Activated CD4-positive, alpha-beta memory T cell treated with anti-CD3 and anti-CD28 coated beads for 36 hours (primary cell): ENCODE measurements at places on chromosomes 2 and 18.

DNA sequence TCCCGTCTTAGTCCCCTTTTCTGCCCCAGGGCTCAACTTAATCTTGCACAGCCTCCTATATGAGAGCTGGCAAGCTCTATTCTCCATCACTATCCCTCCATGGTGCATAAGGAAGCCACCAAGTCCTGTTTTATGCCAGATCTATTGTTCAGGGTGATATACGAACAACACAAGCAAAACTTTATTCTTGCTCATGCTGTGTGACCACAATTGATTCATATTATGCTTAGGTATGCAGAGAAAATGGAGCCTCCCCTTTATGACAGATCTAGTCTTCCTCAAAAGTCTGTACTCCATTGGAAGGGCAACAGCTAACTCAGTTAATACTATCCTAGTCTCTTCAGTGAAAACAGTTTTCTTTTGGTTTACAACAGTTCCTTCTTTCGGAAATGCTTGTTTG, 94.0 kb upstream of the STON1 start:
- no peak for DNase-seq

DNA sequence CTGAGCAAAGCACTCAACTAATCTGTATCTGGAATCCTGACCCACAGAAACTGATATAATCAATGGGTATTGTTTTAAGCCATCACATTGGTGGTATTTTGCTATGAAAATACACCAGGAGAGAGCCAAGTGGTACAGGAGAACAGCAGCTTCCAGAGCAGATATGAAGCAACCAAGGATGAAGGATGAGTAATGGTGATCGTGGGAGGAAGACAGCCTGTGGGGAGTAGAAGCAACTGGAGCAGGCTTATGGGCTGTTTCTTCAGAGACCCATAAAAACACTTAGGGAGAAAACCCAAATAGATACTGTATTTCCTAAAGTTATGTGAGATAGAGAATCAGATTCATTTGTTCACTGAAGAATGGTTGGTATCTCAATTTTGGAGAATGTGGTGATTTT, 330.8 kb downstream of the NUP35 start:
- DNase-seq: no peak

DNA sequence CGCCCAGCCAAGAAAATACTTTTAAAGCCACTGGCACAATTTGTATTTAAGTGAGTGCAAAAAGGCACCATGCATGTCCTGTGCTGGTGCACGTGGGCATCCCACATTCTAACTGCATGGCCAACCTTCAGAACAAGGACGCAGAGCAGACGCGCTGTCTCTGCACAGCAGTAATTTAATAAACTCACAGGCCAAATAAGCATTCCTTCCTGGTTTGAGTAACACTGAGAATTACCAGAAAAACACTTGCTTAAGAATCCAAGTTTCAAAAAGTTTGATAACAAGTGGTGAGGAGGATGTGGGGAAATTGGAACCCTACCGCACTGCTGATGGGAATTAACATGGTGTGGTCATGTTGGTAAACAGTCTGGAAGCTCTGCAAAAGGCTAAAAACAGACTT, 38.7 kb downstream of the RPL31 start:
- no peak for DNase-seq

DNA sequence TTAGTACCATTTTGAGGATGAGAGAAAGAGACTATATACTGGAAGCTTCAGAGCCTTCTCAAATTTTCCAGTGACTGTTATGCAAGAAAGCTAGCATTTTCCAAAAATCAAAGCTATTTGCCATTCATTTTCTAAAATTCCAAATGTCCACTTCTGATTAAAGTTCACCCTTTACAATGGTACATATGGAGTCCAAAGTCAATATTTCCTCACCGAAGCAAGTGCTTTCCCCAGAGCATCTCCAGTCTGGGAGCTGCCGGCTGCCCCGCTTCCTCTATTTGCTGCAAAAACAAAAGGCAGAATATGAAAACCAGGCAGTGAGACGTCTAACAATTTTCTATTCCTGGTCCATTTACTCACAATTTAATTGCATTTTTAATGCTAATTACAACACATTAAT, 302.0 kb upstream of the CCDC68 start:
- DNase-seq: no peak
